ENCODE measurements at places on chromosomes 2 and 18.

- no peak for DNase-seq
These were observed 474.0 kb downstream of the SOCS6 start for GRCh38 chr18:70762812-70763211.

GRCh38 chr2:144010096-144010836 is 509.7 kb downstream of the ZEB2 start:
- DNase-seq = no peak

DNA sequence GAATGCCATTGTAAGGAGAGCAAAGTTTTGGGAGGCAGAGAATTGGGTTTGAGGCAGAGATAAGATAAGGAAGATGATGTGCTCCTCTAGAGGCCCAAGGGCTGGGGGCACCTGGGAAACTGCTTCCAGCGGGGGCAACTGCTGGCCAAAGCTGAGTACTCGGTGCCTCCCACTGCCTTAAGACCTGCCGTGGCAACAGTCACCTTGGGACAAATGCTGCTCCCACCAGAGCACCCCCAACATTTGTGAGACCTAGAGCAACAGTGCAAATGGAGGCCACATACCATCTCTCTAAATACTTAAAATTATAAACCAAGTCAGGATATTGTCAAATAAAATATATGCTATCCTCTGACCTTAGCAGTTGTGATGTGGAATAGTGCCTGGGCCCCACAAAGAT is 127.1 kb downstream of the CAPN13 start:
- DNase-seq = no peak

DNA sequence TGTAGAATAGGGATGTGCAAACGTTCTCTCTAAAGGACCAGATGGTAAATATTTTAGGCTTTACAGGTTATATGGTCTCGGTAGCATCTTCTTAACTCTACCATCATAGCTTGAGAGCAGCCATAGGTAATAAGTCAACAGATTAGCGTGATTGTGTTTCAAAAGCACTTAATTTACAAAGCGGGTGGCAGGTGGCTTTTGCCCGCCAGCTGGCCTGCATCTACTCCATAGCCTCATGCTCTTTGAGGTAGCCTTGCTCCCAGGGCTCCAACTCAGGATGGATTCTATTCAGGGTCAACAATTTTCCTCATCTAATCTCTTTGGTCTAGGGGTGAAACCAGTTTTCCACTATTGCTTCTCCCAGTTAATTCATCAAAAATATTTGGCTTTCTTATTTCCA is 5.0 kb upstream of the ATP9B start:
- no peak for DNase-seq

GRCh38 chr2:221753401-221753800 is 181.3 kb upstream of the EPHA4 start:
- DNase-seq = no peak

- DNase-seq = no peak
These were observed 121.5 kb downstream of the WDSUB1 start for GRCh38 chr2:159165048-159165447.

DNA sequence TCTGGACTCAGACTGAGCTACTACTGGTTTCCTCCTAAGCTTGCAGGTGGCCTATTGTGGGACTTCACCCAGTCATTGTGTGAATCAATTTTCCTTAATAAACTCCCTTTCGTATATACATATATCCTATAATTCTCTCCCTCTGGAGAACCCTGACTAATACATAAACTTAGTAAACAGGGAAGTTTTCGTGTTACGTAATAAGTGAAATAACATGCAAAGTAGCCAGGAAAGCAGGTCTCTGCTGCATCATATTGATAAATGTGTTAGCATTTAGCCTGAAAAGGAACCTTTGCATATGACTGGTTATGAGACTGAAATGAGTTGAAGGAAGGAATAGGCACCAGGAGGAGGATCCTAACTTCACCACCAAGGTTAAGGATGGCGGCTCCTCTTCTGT is 527.2 kb upstream of the FAM98A start:
- DNase-seq = no peak

GRCh38 chr2:162298669-162299335 is 19.7 kb downstream of the IFIH1 start:
- no peak for DNase-seq

DNA sequence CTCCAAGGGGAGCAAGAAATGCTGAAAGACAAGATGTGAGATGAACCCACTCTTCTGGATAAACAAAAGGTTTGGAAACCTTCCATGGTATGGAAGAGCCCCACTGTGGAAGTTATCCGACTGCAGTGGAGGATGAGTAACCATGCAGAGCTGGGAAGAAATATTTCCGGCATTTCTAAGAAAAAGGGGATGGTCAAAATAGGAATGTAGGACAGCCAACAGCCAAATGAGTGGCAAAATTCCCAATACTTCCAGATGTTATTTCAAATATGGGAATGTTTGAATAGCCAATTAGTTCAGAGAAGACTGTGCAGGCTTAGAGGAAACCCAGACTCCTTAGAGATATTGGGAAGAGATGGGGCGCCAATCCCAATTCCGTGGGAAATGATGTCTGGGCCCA is 246.8 kb downstream of the RAD51AP2 start:
- DNase-seq = peak; percentile 5

DNA sequence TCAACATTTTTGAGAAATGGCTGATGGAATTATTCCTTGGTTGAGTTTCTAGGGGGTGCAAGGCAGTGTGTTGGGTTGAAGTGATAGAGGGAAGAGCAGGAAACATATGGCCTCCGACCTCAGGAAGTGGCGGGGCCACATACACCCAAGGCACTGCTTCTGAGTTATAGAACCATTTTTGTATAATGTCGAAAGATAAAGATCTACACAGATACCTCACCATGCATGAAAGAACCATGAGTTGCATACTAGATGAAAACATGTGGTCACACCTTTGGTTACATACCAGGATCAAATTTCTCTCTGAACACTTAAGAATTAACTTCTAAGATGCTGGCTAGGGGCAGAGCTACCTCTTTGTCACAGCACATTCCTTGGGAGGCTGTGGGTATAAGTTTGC is 23.2 kb downstream of the LAMA3 start:
- DNase-seq = no peak

DNA sequence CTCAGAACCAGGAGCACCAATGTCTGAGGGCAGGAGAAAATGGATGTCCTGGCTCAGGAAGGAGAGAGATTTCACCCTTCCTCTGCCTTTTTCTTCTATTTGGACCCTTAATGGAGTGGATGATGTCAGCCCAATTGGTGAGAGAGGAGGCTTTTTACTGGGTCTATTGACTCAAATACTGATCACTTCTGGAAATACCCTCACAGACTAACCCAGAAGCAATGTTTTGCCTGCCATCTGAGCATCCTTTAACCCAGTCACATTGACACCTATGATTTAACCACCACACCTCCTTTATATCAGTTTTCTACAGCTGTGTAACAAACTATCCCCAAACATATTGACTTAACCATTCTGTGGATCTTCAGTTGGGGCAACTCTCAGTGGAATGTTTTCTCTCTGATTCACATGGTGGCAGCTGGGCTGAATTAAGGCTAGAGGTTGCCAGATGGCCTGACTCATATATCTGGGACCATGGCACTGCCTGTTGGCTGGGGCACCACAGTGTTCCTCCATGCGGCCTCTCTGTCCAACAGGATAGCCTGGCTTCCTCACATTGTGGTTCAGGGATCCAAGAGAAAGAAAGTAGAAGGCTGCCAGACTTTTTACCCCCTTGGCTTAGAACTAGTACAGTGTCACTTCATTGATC is 18.2 kb upstream of the MBOAT2 start:
- peak; percentile 81 for DNase-seq

GRCh38 chr2:201483342-201483741 is 31.8 kb downstream of the STRADB start:
- DNase-seq = peak; percentile 67

DNA sequence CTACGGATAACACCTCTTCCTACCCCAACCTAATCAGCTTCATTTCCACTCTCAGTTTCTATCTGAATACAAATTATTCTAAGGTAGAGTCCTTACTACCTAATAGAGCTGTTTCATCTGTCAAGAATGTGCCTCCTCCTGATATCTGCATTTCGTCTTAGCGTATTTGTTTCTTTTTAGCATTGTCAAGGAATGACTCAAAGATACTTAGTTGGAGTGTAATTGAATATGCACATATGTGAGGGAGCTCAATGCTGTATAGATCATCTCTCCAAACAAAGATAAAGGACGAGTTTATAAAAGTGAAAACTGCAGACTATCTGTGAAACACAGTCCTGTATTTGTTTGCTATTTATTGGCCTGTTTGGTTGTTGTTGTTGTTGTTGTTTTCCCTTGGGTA is 2059.4 kb upstream of the CELF4 start:
- DNase-seq = peak; percentile 60

DNA sequence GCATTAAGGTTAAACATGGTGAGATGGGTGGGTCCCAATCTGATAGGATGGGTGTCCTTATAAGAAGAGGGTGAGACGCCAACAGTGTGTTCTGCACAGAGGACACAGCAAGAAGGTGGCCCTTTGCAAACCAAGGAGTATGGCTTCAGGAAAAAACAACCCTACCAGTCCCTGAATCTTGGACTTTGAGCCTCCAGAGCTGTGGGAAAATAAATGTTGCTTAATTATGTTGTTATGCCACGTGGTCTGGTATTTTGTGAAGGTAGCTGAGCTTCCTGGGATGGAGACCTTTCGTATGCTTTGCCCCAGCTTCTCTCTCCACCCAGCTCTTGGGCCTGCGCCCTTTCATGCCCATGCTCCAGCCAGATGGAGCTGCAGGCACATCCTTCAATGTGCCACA is 114.2 kb upstream of the EPC2 start:
- DNase-seq = no peak

DNA sequence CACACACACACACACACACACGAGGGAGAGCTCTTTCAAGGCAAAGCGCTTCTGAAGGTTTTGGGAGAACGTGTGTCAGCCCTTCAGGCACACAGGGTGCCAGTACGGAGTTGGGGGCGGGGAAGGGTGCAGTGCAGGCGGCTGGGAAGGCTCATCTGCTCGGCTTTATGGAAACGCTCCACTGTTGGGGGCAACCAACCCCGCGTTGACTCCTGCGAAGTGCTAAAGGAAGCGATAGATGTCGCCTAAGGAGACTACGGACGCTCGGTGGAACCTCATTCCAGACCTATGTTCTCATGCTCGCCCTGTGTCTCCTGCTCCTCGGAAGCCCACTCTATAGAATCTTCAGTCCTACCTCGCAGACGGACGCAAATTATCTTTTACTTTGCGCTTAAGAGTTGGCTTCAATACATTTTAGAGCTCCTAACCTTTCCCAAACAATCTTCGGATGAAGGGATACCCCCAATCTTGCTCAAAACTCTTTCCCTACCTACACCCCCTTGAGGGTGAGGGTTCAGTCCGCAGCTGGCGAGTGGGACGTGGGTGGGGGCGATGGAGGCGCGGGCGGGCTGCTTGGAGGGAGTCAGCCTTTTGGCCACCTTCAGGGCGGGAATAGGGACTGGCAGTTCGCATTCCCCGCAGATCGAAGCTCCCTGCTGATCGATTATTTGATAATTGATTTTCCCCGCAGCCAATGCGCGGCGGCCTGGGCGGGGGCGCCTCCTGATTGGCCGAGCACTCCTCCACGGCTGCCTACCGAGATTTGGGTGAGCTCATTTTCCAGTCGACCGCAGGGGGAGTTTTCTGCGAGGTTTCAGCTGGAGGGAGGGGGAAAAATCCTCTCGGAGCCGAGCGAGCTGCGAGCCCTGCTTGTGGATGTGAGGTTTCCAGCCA is 1.9 kb upstream of the MEIS1 start:
- peak; percentile 99 for DNase-seq

GRCh38 chr2:105768961-105769452 is 24.3 kb downstream of the NCK2 start:
- no peak for DNase-seq

- no peak for DNase-seq
These were observed 28.6 kb upstream of the TRIB2 start for GRCh38 chr2:12688091-12688490.

DNA sequence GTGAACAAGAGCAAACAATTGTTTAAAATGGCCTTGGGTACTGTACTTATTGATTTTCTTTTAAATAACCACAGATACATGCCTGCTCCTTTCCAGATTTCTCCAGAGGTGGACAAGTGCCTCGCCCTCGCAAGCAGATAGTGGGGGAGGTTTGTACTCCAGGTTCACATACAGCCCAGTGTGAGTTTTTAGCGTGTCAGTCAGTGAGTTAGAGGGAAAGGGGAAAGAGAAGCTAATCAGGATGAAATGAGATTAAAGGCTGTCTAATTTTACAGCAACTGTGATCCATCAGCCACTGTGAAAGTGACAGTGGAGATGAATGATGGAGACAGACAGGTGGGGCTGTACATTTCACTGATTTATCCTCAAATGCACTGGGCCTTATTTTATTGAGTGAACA is 74.7 kb downstream of the KLHL14 start:
- no peak for DNase-seq

GRCh38 chr2:48724278-48724677 is 31.2 kb downstream of the LHCGR start:
- DNase-seq = no peak

- DNase-seq = peak; percentile 74
These were observed 158.9 kb downstream of the VAPA start for GRCh38 chr18:10072671-10073175.

DNA sequence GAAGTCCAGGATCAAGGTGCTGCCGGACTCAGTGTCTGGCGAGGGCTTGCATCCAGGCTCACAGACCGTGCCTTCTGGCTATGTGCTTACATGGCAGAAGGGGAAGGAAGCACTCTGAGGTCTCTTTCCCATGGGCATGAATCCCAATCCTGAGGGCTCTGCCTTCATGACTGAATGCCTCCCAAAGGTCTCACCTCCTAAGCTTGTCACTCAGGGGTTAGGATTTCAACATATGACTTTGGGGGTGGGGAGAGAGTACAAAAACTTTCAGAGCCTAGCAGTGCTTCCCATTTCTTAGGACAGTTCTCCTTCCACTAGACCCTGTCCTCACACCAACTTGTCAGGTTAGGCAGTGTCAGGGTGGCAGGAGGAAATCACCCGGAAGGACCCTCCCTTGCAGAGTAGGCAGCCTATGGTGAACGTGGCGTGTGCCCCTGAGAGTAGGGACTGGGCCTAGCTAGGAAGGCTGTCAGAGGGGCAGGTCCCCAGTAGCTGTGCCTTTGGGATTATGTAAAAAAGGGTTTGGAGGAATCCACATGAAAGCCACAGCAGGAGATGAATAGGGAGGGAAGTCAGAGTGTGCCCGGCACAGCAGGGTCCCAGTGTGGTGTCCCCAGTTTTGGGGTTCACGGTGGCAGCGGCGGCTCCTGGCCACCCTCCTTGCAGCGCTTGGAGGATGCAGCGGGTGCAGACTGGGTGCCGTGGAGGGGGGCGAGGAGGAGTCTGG is 233.3 kb downstream of the LDLRAD4 start:
- DNase-seq = no peak

DNA sequence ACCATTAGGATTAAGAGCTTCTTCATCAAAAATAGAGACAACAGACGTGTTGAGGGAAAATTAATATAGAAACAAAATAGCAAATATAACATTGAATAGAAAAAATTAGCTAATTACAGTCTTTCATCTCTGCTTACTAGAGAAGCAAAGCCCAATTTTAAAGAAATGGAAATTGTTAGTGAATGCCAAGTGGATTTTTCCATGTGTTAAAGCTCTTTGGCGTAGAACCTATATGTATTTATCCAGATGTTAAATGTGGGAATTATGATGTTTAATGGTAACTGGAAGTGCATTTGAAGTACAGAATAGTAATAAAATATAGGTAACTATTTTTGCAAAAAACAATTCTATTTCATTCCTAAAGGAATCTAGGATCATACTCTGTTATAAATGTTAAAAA is 212.0 kb upstream of the COL3A1 start:
- DNase-seq = no peak

Data from foreskin fibroblast (primary cell).